Uterus (tissue), 4 donors: ENCODE measurements at places on chromosomes 16 and 17.

GRCh38 chr17:17305281-17305801 is 2.2 kb downstream of the NT5M start:
- H3K4me1 ChIP-seq: no peaks in the 10 kb centered on the region
- H3K4me3 ChIP-seq: no peak overlapping the region
- no peak overlapping the region for H3K27ac ChIP-seq
- H3K27me3 ChIP-seq: no peaks in the 10 kb centered on the region
- no peak for DNase-seq

DNA sequence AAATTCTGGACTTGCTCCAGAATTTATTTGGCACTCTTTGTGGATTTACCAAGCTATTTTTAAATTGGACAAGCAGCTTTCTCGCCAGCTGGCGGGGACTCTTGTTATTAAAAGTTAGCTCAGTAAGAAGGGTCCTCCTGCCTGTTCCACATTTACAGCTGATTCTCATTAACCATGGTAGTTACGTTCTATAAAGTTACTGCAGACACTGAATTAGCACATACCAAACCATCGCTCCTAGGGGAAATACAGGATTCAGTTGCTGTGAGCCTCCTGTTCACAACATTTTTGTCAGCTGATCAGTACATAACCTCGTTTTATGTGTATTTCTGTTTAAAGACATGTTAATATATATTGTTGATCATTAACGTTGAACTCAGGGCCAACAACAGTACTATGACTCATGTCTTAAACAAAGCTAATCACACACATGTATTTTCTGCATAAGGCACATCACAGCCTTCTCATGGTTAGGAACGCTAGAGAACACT is 4.2 kb downstream of the LDAF1 start:
- peak; percentile 36 for DNase-seq
- H3K4me3 ChIP-seq: no peak overlapping the region
- H3K27ac ChIP-seq: peak overlapping the region; percentile 55
- H3K27me3 ChIP-seq: no peaks in the 10 kb centered on the region

GRCh38 chr16:86880316-86881117 is 302.2 kb downstream of the FOXL1 start:
- H3K27me3 ChIP-seq: peaks cover 16% of the 10 kb centered on the region
- DNase-seq: no peak
- H3K4me3 ChIP-seq: no peak overlapping the region

- no peaks in the 10 kb centered on the region for H3K27me3 ChIP-seq
- no peak for DNase-seq
- H3K4me3 ChIP-seq: no peak overlapping the region
- H3K4me1 ChIP-seq: no peaks in the 10 kb centered on the region
These were observed 29.8 kb downstream of the LRRC36 start for GRCh38 chr16:67356396-67356795.

GRCh38 chr17:56765449-56765848 is 68.3 kb downstream of the C17orf67 start:
- H3K4me3 ChIP-seq: no peak overlapping the region
- H3K36me3 ChIP-seq: no peaks in the 10 kb centered on the region
- H3K4me1 ChIP-seq: no peaks in the 10 kb centered on the region
- no peaks in the 10 kb centered on the region for H3K27me3 ChIP-seq
- H3K27ac ChIP-seq: no peak overlapping the region
- DNase-seq: no peak

DNA sequence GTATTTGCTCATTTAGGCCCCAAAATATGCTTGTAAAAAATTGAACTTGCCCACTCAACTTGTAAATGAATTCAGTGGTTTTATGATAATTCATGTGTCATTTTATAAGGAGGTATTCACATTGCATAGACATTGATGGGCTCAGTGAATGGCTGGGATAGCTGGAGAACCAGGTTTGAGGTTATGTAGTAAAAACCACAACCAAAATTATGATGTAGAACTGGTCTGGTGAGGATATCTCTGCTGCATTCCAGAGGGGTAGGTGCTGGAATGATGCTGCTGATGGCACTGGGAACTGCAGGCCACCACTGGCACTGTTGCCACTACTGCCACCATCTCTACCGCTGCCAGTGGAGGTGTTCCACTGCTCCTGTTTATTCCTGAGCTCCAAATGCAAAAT is 21.5 kb upstream of the RABEP1 start:
- H3K4me3 ChIP-seq: no peak overlapping the region
- no peaks in the 10 kb centered on the region for H3K27me3 ChIP-seq
- DNase-seq: no peak
- no peaks in the 10 kb centered on the region for H3K36me3 ChIP-seq
- H3K4me1 ChIP-seq: no peaks in the 10 kb centered on the region

DNA sequence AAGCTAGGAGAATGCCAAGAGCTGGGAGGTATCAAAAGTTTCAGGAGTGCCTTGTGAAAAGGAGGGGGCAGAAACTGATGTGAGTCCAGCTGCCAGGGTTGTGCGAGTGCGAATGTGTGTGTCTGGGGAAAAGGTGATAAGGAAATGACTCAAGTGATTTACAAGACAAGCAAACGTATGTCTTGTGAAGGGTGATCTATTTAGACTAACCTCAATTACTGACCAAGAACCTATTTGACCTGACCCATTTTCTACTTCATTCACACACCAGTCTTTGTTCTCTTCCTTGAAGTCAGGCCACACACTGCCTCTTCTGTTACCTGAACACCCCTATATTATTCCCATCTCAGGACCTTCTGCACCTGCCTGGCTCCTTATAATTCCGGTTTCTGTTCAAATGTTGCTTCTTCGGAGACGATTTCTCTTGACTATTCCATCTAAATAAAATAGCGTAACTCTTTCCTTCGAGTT is 1.0 kb downstream of the GDE1 start:
- H3K27ac ChIP-seq: peak overlapping the region; percentile 83
- peak overlapping the region; percentile 93 for H3K4me3 ChIP-seq
- H3K4me1 ChIP-seq: peaks cover 3% of the 10 kb centered on the region
- H3K27me3 ChIP-seq: no peaks in the 10 kb centered on the region
- no peak for DNase-seq
- no peaks in the 10 kb centered on the region for H3K36me3 ChIP-seq

DNA sequence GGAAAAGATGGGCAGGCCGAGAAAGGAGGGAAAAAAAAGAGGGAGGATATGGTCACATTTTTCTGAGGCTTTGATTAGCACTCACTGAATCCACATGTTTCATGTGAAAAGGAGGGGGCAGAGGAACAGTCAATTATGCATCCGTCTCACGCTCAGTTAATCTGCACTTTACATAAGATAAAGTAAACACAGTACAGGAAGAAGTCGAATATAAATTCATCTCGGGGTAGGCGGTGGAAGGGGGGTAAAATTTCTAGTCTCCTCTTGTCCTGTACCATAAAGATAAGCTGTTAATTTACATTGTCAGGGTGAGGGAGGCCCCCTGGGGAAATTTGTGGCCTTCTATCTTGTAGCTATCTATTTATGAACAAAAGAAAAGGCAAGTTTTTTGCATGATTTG is 73.1 kb upstream of the CES5A start:
- no peak for DNase-seq
- H3K27me3 ChIP-seq: no peaks in the 10 kb centered on the region
- H3K4me1 ChIP-seq: no peaks in the 10 kb centered on the region
- H3K36me3 ChIP-seq: no peaks in the 10 kb centered on the region
- no peak overlapping the region for H3K27ac ChIP-seq
- no peak overlapping the region for H3K4me3 ChIP-seq

DNA sequence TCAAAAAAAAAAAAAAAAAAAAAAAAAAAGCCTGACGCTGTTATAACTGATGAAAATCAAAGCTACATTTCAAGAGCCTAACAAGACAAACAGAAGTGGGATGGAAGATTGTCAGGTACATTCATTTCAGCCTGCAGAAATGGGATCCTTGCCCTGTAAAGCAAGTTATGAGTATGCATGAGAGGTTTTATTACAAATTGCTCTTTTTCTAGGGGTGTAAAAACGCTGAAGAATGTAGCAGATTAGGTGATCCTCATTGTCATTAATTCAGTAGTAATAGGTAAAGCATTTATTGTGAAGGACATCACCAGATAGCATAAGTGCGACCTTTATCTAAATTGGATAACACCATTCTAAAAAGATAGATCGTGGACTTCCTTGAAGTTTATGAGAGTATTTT is 208.3 kb downstream of the KCNJ2 start:
- H3K27me3 ChIP-seq: no peaks in the 10 kb centered on the region
- H3K4me3 ChIP-seq: no peak overlapping the region
- no peak for DNase-seq
- no peak overlapping the region for H3K27ac ChIP-seq

DNA sequence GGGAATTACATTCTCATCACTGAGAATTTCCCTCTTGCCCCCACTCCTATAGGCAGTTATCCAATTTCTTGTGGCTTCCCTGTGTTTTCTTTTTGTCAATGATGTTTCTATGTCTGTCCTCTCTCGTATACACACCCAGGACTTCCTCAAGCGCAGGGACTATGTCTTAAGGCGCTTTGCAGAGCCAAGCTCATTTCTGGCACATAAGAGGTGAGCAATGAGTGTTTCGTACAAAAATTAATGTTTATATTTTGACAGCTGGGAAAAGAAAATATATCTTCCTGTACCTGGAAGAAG is 947 bp downstream of the DDX42 start:
- peak overlapping the region; percentile 99 for H3K27ac ChIP-seq
- peak overlapping the region; percentile 69 for H3K4me3 ChIP-seq
- H3K4me1 ChIP-seq: peaks cover 4% of the 10 kb centered on the region
- DNase-seq: no peak

DNA sequence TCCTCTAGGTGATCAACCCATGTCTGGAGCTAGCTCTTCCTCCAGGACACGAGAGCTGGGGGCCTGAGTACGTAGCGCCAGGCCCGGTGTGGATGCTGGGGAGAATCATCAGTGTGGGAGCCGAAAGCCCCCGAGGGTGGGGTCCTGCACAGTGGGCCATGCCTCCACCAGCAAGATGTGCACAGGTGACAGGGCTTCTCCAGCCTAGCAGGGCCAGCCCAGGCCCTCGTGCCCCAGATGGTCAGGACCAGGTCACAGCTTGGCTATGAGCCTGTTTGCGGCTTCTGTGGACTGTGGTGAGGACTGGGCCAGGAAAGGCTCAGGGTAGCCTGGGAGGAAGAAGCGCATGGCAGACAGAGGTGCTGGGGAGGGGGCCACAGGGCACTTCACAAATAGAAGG is 7.8 kb downstream of the MPG start:
- peak overlapping the region; percentile 59 for H3K27ac ChIP-seq
- no peaks in the 10 kb centered on the region for H3K27me3 ChIP-seq
- no peak for DNase-seq
- H3K36me3 ChIP-seq: no peaks in the 10 kb centered on the region
- no peak overlapping the region for H3K4me3 ChIP-seq

GRCh38 chr16:2981899-2982250 is 1.6 kb upstream of the PKMYT1 start:
- H3K4me3 ChIP-seq: no peak overlapping the region
- H3K4me1 ChIP-seq: no peaks in the 10 kb centered on the region
- H3K27ac ChIP-seq: no peak overlapping the region
- DNase-seq: no peak
- H3K27me3 ChIP-seq: no peaks in the 10 kb centered on the region

- peaks cover 7% of the 10 kb centered on the region for H3K4me1 ChIP-seq
- H3K36me3 ChIP-seq: no peaks in the 10 kb centered on the region
- H3K4me3 ChIP-seq: no peak overlapping the region
- H3K27me3 ChIP-seq: no peaks in the 10 kb centered on the region
- H3K27ac ChIP-seq: peak overlapping the region; percentile 48
- no peak for DNase-seq
These were observed 16.2 kb upstream of the RMI2 start for GRCh38 chr16:11329071-11329491.

DNA sequence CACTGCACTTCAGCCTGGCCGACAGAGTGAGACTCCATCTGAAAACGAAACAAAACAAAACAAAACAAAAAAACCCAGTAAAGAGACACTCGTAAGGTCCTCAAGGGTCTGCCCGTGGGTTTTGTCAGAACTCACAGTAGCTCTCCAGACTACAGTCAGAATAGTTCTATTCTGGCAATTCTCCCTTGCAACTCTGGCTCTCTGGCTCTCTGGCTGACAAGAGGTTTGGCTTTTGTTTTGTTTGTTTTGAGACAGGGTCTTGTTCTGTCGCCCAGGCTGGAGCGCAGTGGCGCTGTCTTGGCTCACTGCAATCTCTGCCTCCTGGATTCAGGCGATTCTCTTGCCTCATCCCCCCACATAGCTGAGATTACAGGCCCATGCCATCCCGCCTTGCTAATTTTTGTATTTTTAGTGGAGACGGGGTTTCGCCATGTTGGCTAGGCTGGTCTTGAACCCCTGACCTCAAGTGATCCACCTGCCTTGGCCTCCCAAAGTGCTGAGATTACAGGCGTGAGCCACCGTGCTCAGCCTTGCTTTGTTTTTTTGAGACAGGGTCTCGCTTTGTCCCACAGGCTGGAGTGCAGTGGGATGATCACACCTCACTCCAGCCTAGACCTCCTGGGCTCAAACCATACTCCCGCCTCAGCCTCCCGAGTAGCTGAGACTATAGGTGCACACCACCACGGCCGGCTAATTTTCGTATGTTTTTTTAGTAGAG is 20.5 kb upstream of the CHP2 start:
- H3K4me3 ChIP-seq: no peak overlapping the region
- no peak overlapping the region for H3K27ac ChIP-seq
- DNase-seq: no peak
- no peaks in the 10 kb centered on the region for H3K27me3 ChIP-seq
- no peaks in the 10 kb centered on the region for H3K36me3 ChIP-seq
- H3K4me1 ChIP-seq: no peaks in the 10 kb centered on the region

DNA sequence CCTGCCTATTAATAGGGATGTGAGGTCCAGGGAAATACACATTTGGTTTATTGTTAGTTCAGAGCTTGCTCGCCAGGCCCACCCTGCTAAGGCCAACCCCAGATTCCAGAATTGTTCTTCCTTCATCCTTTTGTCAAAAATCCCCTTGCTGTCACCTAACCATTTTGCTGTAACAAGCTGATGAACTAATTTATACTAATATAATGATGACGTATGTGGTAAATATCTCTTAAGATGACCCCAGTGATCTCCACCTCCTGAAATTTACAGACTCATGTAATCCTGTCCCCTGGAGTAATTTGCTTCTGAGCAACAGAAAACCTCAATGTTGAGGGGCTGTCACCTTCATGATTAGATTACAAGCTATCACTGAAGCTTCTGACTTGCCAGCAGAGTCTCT is 236.3 kb upstream of the N4BP1 start:
- no peaks in the 10 kb centered on the region for H3K4me1 ChIP-seq
- no peak overlapping the region for H3K27ac ChIP-seq
- H3K27me3 ChIP-seq: no peaks in the 10 kb centered on the region
- H3K36me3 ChIP-seq: no peaks in the 10 kb centered on the region

DNA sequence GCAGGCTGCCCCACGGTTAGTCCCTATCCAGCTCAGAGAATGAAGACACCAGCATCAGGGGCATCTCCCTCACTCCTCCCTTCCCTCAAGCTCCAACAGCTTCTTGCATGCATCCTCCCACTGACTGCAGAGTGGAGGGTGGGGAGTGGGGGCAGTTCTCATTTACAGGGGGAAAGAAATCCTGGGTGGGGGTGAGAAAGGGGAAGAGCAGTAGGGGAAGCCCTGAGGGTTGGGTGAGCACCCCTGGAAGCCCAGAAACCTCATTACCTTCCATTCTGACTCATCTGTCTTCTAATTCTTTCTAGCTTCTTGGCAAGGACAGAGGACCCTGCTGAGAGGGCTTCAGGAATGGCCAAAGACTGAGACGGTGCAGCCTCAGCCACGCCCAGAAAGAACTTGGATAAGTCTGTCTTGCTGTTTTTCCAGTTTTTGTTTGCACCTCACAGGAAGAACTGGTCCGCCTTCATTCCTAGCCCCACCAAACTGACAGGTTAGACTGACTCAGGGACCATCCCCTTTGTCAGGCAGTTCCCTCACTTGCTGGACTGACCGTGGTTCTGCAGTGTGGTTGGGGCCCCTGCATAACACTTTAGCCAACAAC is 52.5 kb upstream of the WSB1 start:
- peaks cover 5% of the 10 kb centered on the region for H3K4me1 ChIP-seq
- no peaks in the 10 kb centered on the region for H3K27me3 ChIP-seq
- no peaks in the 10 kb centered on the region for H3K36me3 ChIP-seq
- no peak for DNase-seq
- H3K4me3 ChIP-seq: no peak overlapping the region
